NCI-H226 (cell line): ENCODE measurements at places on chromosomes 7 and 10.
A peak's percentile ranks its signal among the peaks of the same experiment; 100 is the strongest.

- no peak for DNase-seq
Measured at GRCh38 chr7:146961617-146962016, 845.0 kb downstream of the CNTNAP2 start.

DNA sequence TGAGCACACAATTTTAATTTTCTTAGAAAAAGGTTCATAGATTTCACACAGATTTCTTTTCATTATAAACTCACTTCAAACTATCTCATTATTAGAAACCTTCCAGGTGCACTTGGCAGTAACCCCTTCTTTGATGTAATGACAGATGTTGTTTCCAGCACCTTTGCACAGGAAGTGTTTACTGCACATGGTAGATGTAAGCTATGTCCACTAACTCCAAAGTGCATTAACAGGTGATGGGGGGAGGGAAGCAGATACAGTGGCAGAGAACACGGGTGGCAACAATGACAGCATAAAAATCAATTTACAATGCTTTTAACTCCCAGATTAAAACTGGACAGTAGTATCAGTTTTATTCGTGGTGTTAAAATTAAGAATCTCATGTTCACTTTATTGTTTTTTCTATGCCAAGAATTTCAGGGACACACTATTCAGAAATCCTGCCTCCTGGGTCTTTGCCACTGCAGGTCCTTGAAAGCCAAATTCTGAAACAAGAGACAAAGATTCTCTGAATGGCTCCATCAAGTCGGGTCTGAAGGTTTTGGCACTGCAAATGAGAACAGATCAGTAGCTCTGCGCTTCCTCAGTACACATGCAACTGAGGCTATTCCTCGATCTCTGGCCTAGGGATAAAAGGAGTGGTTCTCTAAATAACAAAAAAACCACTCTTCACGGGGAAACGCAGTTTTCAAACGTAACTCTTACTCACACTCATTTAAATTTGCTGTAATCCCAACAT lies 187.7 kb downstream of the JAZF1 start:
- no peak for DNase-seq

DNA sequence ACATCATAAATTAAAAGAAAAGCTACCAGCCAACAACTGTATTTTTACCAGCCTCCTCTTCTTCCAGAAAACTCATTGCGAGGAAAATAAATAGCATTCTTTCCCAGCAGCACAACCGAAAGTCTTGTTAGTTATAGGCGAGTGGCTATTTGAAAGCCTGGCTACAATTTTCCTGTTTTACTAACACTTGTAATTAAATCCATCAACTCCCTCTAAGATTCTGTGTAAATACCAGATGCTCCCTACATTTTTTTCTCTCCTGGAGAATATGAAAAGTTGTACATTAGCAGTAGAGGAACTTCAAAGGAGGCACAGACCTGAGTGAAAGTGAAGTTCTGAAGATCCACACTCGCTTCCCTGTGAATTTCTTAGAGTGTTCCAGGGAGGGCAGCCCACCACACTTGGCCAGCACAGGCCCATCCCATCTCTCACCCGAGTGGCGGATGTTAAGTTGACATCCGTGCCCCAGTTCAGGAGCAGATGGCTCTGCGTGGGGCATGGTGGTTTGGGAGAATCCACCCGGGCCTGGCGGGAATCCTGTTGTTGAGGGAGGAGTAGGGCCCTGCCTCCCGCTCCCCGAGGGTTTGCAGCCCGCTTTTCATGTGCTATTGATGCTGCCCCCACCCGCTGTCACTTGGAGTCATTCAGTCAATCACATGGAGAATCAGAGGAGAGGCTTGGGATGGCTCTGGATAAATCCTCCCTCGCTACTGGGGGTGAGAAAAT lies 451.0 kb upstream of the GALNT17 start:
- DNase-seq = no peak

GRCh38 chr10:11782793-11783557 lies 40.2 kb upstream of the PROSER2 start:
- peak; percentile 51 for DNase-seq

- no peak for DNase-seq
Measured at GRCh38 chr7:124130-124949, 68.0 kb upstream of the FAM20C start.

GRCh38 chr10:128438417-128439063 lies 312.3 kb upstream of the MKI67 start:
- DNase-seq = no peak

DNA sequence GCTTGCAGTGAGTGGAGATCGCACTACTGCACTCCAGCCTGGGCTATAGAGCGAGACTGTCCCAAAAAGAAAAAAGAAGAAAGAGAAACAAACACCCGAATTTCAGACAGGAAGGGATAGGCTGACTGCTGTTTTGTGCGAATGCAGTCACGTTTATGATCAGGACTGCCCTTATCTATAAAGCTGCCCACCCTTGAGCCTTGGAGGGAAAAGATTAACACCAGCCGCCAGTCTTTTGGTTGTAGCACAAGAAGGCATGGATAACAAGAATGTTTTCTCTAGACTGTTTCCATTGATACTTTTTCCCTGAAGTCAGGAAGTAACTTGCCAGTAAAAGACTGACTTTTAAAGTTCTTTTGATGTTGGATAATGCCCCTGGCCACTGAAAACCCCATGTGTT lies 314.0 kb downstream of the BICC1 start:
- no peak for DNase-seq

- DNase-seq = peak; percentile 58
Measured at GRCh38 chr10:90579602-90580242, 278.1 kb downstream of the HTR7 start.

DNA sequence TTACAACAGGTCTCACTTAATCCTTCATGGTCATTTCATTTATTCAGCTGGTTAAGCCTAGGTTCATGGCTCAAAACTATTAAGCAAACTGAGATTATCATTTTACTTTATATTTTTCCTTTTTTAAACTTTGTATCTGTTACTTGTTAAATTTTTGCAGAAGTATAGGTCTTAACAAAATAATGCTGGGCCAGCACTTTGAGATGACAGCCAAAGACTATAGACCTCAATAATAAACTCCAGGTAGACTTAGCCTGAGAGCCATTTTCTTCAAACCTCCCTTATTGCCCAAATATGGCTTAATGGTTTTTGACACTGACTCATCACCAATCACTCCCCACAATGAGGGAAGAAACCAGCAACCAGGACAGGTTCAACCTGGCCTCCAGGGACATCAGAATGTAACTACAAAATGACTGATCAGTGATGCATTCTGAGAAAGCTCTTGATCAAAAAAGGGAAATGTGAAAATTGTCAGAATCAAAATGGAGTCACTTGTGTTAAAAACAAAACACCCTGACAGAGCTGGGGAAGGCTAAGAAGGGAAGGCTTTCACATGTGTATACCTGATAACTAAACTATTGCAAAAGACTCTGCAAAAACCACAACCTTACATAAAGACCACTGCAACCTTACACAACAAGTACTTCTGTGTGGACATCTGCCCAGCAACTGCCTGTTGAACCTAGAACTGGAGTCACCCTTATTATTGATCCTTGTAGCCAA lies 2.1 kb upstream of the CCDC126 start:
- peak; percentile 70 for DNase-seq

DNA sequence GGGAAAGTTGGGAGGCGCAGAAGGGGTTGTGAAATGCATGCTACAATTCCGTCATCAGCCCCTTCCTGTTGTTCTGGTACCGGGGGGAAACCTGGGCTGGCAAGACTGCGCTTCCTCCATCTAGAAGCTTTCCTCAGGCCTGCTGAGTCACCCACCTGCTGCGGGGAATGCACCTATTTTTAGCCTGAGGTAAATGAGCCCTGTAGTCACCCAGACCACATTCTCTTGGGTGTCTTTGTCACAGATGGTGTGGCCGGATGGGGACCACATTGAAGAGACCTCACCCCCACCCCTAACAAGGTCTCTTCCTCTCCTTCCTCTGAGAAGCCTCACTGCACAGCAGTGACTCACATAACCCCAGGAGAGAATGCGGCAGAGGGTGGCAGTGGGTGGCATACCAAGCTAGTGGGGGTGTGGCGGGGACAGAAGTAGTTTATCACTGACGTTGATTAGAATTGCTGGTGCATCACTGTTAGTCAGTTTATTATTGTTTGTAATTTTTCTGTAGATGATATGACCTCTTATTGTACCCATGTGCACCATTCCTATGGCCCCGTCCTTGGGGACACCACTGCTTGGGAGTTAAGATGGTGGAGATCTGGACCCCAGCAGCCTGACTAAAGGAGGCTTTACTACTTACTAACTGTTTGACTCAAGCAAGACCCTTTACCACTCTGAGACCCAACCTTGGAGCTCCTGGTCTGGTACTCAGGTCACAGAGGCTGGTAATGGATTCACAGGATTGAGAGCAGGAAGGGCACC lies 83.0 kb upstream of the DUSP5 start:
- DNase-seq = peak; percentile 84

DNA sequence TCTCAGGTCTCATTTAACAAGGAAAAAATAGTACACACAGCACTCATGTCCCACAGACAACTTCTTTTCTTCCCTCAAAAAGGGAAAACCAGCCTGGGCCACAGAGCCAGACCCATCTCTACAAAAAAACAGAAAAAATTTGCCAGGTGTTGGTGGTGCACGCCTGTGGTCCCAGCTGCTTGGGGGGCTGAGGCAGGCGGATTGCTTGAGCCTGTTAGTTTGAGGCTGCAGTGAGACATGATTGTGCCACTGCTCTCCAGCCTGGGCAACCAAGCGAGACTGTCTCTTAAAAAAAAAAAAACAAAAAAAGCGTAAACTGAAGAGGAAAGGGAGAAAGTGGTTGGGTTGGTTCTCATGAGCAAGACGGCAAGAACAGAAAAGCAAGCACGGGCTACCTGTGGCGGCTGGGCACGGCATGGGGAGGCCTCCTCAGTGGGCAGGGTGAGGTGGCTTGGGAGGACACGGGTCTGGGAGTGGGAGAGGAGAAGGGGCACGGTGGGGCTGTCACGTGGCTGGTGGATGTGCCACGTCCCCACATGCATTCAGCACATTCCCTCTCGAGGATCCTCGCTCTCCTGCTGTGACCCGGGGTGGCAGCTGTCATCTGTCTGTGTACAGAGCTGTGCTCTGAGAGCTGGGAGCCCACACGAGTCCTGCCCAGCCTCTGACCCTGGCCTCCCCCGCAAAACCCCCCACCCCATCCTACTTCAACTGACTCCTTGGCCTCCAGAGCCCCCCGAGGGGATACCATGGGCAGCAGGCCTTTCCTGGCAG lies 219.7 kb downstream of the MLLT10 start:
- no peak for DNase-seq

DNA sequence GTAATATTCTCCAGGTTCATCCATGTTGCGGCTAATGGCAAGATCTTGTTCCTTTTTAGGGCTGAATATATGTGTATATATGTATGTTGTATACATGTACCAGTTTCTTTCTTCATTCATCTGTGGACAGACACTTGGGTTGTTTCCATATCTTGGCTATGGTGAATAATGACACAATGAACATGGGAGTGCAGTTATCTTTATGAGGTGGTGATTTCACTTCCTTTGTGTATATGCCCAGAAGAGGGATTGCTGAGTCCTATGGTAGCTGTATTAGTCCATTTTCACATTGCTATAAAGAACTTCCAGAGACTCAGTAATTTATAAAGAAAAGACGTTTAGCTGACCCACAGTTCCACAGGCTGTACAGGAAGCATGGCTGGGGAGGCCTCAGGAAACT lies 17.1 kb upstream of the TSPAN15 start:
- peak; percentile 83 for DNase-seq

GRCh38 chr10:7333961-7334641 lies 76.7 kb downstream of the SFMBT2 start:
- DNase-seq = no peak

- no peak for DNase-seq
Measured at GRCh38 chr10:107340326-107340725, 175.8 kb upstream of the SORCS1 start.

DNA sequence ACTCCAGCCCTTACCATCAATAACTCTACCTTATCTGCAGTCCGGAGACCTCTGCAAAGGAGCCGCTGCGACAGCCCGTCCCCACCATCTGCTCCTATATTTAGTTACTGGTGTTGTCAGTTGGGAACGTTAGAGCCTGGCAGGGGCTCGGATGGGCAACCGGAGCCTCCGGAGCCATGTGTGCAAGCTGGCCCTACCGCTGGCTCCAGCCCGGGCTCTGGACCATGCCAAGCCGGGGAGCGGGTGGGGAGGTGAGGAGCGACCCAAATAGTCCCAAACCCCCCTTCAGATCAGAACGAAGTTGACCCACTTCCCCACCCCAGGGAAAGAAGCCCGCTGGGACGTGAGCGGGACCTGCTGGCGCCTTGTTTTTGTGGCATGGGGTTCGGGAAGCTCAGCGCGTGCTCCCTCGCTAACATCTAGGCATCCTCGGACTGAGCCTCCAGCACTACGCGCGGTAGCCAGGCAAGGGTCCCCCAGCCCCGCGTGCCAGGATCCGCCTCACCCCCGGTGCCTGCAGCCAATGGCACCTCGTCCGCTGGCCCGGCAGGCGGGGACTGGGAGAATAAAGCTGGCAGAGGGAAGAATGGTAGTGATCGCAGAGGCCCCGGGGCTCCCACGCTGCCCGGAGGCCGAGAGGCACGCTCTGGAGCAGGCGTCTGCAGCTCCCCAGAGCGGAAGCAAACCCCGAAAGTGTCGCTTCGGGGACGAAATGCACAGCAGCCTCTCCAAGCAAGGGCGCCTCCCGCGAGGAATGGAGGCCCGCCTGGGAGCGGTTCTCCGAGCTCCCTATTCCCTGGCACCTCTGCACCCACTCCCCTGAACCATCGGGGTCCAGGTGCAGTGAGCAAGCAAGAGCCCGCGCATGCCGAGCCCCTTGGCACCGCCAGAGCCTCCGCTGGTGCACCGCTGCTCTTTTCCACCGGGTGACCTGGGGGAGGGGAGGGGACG lies 679 bp downstream of the LRRC20 start:
- peak; percentile 21 for DNase-seq

DNA sequence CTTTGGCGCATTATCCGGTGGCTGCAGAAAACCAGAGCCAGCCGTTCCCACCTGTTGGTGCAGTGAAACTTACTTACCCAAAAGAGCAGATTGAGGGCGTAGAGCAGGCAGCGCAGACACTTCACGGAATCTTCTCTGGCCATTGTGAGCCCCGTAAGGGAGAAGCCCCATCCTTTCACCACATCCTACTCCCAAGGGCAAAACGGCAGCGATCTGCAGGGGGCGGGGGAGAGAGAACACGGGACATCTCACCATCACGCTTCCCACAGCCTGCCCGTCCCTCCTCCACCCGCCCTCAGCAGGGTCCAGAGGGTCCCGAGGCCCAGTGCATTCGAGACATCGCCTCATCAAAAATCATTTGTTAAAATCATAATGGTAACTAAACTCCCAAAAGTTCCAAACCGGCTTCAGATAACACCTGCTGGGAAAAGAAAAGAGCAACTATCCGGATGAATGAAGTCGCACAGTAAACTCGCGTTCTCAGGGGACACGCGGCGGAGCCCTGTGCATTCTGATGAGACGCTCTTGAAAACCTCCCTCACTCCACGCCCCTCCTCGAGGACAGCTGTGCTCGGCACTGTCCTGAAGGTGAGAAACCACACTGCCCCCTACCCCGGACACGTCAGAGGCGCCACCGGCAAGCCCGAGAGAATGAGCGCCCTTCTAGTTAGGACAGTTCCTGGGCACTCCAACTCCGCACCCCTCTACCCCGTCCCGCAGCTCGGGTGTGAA lies 1.2 kb downstream of the TSPAN12 start:
- DNase-seq = no peak

DNA sequence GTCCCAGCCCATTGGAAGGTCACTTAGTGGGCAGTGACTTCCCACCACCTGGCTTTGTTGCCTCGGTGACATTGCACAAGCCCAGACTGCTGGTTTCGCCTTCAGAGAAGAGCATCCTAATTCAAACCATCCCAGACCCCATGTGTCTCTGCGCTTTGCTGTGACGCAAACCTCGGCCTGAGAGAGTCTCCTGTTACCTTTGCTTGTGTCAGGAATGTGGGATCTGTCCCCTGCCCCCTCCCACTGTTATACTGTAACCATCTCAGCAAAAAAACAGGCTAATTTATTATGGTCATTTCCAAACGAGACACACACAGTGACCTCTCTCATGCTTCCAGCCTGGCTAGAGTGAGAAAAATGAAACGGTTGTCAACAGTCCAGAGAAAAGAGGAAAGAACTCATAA lies 25.0 kb upstream of the AQP1 start:
- DNase-seq = no peak
